Airway epithelial cell (primary cell): ENCODE measurements at places on chromosomes 2 and 18. TPM values are rescaled to one million over a fixed set of nuclear protein-coding genes. Genes with fewer than 3 reads are reported as not detected.

Gene ACAA2
- 36.0 and 39.5 TPM in 2 replicates for total RNA-seq

Gene TDRD15
- not detected in 2 replicates for total RNA-seq

Gene GNAL
- 4.5 and 5.1 TPM in 2 replicates for total RNA-seq

Gene NT5C1B
- total RNA-seq, result 0.07 TPM in 1 of 2 replicates, not detected in the other

Gene MYO1B
- total RNA-seq, result 132 and 157 TPM in 2 replicates

Gene SMARCAL1
- 9.8 and 20.7 TPM in 2 replicates for total RNA-seq

Gene EFEMP1
- total RNA-seq, result 233 and 248 TPM in 2 replicates

Gene ESPNL
- 0.28 TPM in 1 of 2 replicates, not detected in the other for total RNA-seq

Gene TEX44
- not detected in 2 replicates for total RNA-seq

Gene CCDC68
- 0.79 and 2.7 TPM in 2 replicates for total RNA-seq

Gene STARD6
- total RNA-seq, result 0.51 TPM in 1 of 2 replicates, not detected in the other

Gene ALPI
- not detected in 2 replicates for total RNA-seq

Gene PSD4
- total RNA-seq, result 43.0 and 48.2 TPM in 2 replicates

Gene POTEC
- not detected in 2 replicates for total RNA-seq

Gene PTGR3
- total RNA-seq, result 16.2 and 21.2 TPM in 2 replicates

Gene NLRC4
- total RNA-seq, result not detected in 2 replicates

Gene GALNT14
- total RNA-seq, result 22.8 and 28.1 TPM in 2 replicates

Gene TMEM37
- not detected in 2 replicates for total RNA-seq

Gene SIX3
- total RNA-seq, result not detected in 2 replicates

Gene TRIM54
- total RNA-seq, result not detected in 2 replicates

Gene DCC
- not detected in 2 replicates for total RNA-seq

Gene FANCL
- total RNA-seq, result 11.1 and 14.2 TPM in 2 replicates

Gene HDAC4
- total RNA-seq, result 5.4 and 19.3 TPM in 2 replicates

Gene CNTNAP5
- total RNA-seq, result not detected in 2 replicates

Gene ST8SIA3
- not detected in 2 replicates for total RNA-seq

Gene TTLL4
- total RNA-seq, result 12.3 and 15.0 TPM in 2 replicates

Gene KCNG2
- total RNA-seq, result 0.21 TPM in 1 of 2 replicates, not detected in the other

Gene RAMP1
- 3.3 and 4.4 TPM in 2 replicates for total RNA-seq

Gene HJURP
- 18.2 and 26.2 TPM in 2 replicates for total RNA-seq

Gene AQP12A
- not detected in 2 replicates for total RNA-seq
